ENCODE measurements at places on chromosomes 4 and X. TPM values are rescaled to one million over a fixed set of nuclear protein-coding genes. Genes with fewer than 3 reads are reported as not detected.

The CPE gene
- total RNA-seq: 26.3 TPM

DNA sequence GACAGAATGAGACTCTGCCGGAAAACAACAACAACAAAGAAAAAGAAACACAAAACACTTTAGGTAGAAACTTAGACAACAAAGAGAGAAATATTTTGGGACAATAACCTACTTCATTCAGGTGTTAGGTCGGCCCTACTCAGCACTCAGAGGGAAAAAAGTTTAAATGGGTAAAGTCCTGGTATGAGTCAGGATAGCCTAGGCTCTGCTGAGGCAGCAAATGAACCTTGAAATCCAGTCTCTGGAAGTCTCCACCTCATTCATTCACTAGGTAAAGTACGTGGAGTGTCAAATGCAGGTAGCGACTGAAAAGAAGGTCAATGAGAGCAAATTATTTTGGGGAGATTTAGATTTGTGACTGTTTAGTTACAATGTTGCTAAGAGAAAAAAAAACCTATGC, 127.4 kb downstream of the FHDC1 start:
- DNase-seq: no peak

GRCh38 chr4:100707786-100708185, 190.0 kb upstream of the EMCN start:
- no peak for DNase-seq

The FMR1NB gene
- total RNA-seq: not detected

The PRDM5 gene
- total RNA-seq: 8.7 TPM

- DNase-seq: no peak
Observed at GRCh38 chrX:56314334-56314733, 82.2 kb downstream of the KLF8 start.

DNA sequence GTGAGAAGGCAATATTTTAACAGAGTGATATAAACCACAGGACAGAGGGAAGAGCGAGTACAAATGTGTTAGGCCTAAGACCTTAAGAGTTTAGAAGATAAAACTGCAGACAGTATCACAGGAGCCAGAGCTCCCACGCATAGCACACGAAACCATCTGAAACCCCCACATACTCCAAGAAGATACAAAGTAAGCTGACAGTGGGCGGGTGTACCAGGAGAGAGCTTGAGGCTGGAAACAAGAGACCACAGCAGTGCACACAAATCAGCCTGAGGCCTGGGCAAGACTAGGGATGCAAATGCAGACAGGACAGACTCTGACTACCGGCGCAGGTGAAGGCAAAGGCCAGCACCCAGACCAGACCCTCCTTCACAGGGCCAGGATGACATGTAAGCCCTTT, 54.1 kb upstream of the ARHGAP24 start:
- DNase-seq: no peak

- no peak for DNase-seq
Observed at GRCh38 chr4:186772936-186773487, 49.4 kb upstream of the FAT1 start.

Measured in mucosa of descending colon (tissue), 3 donors.